Fibroblast of mammary gland (primary cell): ENCODE measurements at places on chromosomes 5 and 9.
A peak's percentile ranks its signal among the peaks of the same experiment; 100 is the strongest.

DNA sequence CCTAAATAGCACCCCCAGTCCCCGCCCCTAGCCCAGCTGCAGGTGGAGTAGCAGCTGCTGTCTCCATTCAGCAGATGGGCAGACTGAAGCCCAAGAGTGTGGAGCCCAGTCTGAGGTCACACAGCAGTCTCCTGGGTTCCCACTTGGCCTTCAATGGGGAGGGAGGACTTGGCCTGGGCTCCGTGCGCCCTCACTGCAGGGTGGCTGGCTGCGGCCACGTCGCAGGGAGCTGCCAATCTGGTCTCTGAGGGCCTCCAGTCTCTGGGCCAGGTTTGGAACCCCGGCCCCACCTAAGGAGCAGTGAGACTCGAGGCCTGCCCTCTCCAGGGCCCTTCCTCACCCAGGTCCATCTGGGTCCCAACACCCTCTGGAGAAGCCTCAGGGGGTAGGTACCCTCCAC lies 7.4 kb downstream of the KIF12 start:
- no peak for DNase-seq

DNA sequence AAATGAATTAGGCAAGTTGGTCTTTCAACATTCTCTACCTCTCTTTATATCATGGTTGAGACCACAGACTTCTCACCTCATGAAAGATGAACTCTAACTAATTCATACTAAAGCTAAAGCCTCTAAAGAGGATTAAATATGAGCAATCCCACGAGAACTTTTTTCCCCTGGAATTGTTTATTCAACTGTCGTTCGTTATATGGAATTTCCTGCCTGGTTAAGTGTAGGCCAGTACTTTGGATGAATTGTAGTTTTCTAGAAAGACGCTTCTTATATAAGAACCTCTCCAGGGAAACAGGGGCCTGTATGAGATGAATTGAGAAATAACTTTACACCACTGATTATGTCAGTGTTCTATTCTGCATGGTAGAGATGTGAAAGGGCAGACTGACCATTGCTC lies 42.9 kb downstream of the PDCD1LG2 start:
- DNase-seq: peak; percentile 62

DNA sequence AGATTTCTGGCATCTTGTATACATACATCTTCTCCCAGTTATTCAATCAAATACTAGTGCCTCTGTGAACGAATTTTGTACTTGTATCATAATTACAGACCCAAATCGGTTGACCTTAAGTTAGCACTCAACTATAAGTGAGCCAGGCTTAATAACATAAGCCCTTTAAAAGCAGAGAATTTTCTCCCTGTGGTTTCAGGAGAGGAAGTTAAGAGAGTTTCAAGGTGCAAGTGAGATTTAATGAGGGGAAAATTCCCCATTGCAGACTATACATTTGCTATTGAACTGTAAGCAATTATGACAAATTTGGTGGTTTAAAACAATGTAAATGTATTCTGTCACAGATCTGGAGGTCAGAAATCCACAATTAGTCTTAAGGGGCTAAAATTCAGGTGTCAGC lies 261.9 kb upstream of the NREP start:
- DNase-seq: no peak

DNA sequence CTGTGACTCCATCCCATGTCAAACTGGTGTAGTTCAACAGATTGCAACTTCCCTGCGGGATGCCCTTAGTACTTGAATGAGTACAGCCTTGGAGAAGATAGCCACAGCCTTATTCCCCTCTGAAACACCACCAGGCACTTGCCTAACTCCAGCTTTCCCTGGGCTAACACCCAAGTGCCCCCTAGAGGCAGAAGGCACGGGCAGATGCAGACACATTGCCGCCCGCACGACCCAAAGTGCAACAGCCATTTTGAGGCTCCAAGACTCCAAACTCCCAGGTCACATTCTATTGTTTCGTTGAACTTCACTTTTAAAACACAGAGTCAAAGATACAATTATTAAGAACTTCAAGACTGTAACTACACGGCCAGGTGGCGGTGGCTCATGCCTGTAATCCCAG lies 163.6 kb upstream of the CDH6 start:
- DNase-seq: no peak

- DNase-seq: no peak
Measured at GRCh38 chr5:177311392-177311722, 341 bp downstream of the MXD3 start.

- DNase-seq: no peak
Measured at GRCh38 chr5:89723907-89724306, 685.6 kb downstream of the CETN3 start.

DNA sequence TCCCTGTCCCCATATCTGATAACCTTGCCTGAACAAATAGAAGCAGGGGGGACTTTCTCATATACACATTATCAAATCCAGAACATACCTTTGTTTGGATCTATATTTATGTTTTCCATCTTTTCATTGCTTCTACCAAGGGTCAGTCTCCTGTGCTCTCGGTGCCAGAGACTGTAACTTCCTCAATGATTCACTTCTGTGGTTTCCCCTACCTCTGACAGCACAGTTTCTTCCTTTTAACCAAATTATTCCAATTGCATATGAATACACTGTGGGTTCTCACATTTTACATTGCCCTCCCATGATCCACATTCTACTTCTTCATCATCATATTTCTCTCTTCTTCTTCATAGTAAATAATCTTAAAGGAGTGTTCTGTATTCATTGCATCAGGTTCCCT lies 32.2 kb downstream of the NMUR2 start:
- no peak for DNase-seq

DNA sequence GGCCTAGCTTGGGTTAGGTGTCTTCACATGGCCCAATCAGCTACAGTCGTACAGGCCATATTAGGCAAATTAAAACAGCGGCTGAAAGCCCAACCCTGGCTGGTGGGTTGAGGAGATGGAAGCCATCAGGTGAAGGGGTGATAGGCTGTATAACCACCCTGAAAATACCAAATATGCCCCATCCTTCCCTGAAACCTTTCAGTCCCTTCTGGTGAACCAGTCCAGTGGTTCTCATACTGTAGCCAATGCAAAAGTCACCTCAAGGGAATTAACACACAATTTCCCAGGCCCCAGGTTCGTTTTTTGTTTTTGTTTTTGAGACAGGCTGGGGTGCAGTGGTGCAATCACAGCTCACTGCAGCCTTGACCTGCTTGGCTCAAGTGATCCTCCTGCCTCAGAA lies 19.8 kb upstream of the KCNV2 start:
- DNase-seq: no peak

- peak; percentile 4 for DNase-seq
Measured at GRCh38 chr9:82532504-82533180, 530.3 kb downstream of the RASEF start.

DNA sequence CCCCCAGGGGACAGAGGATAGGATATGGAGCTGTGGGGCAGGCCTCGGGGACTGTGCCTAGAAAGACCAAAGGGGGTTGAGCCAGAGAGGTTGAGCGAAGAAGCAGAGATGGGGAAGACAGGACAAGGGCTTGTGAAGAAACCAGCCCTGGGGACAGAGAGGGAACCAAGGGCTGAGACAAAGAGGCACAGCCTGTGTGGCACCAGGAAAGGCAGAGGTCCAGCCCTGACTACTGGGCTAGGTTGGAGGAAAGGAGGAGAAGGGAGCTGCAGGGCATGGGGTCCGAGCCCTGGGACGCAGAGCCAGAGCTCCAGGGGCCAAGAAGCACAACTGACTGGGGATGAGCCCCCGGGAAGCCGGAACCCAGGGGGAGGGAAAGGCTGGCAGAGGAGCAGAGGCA lies 9.2 kb downstream of the REEP2 start:
- DNase-seq: no peak

DNA sequence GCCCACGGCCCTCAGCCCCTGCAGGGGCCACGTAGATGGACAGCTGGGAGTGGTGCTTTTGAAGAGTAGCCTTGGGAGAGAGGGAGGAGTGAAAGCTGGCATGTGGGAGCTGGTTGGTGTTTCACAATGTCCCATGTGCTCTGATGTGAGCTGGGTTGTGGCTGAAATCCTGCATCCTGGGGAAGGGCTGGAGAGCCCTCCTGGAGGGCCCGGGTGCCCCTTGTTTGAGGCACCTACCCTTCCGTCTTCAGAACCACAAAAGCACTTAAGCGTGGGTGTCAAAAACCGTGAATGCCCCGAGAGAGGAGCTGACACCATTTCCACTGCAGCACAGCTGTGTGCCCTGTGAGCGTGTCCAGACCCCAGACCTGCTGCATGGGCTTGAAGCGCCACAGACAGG lies 199.1 kb upstream of the ZNF618 start:
- peak; percentile 49 for DNase-seq

DNA sequence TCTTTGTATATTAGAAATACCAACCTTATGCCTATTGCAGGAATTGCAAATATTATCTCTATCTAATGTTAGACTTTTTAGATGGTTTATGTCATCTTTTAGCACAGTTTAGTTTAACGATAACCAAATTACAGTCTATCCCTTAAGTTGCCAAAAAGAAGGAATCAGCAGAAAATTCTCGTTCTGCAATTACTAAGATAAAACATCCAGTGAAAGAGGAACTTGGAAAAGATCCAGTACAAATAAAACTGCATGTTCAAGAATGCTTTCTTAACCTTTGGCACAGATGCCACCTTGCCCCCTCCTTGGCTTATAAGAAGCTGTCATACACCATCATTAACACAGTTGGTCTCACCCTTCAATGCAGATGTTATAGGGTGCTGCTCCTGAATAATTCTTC lies 124.0 kb downstream of the SEMA5A start:
- DNase-seq: no peak

DNA sequence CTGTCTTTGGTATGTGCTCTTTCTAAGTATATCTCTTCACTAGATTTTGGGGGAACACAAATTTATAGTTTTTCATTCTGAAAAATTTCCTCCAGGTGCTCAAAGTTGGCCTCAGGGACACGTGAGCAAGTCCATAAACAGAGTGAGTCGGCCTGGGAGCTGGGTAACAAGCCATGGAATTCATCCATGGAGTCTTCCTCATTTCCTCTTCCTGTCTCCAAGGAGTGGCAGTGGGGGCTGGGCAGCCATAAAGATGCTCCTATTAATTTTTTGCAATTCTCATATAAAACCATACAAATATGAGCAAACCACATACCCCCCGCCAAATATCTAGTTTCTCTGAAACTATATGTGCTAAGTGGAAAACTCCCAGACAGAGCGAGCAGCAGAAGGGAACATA lies 136.6 kb upstream of the OTULINL start:
- DNase-seq: peak; percentile 85

- no peak for DNase-seq
Measured at GRCh38 chr9:84554069-84554664, 115.4 kb upstream of the NTRK2 start.
